ENCODE measurements at places on chromosomes 12 and 14.

- no peak for DNase-seq
These were observed 25.0 kb downstream of the GALNT8 start for GRCh38 chr12:4745249-4745648.

DNA sequence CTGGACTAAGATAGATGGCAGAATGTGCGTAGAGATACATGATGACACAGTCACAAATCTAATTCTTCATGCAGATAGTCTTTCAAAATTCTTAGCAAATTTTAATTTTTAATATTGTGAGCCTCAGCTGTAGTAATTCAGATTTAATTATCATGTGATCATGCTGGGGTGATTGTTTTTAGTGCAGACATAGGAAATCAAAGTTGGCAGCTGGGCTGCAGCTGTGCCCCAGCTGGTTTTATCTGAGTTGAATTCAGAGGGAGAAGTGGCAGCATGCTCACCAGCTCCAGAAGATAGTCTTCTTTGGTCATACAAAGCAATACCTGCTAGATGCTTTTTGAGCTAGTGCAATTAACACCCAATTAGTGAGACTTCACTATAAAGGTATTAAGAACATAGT is 292.9 kb downstream of the RAD51B start:
- DNase-seq, result no peak

DNA sequence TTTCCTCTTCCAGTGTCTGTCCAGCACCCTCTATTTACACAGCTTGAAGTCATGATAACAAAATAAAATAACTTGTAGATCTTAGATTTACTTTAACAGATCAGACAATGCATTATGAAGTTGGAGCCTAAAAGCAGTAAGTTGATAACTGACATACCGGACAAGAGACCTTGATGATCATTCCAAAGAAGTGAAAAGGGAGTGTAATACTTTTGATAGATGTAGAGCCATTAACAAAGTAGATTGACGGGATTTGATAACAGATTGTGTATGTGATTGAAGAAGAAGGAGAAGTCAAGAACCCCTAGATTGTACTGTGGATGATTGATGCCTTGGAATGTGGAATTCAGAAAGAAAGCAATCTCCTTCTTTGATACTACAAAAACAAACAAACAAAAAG is 403.8 kb upstream of the MGAT4C start:
- no peak for DNase-seq

GRCh38 chr14:46488374-46488773 is 163.2 kb downstream of the RPL10L start:
- no peak for DNase-seq

- no peak for DNase-seq
These were observed 845.4 kb downstream of the VRK1 start for GRCh38 chr14:97642631-97643030.

DNA sequence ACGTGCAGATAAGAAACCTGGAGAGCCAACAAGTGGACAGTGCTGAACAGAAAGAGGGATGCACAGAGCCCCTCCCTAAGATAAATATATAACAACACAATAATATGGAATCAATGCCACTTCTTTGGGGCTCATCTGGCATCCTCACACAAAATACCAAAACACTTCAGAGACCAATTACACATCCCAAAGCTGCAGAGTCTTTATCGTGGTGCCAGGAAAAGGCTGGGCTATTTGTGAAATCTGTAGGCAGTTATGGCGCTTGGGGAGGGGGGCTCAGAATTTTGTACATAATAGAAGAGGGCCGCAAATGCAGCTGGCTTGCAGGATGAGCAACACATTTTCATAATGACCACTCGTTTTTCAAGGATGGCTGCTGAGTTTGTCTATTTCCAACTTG is 160.4 kb upstream of the NOS1 start:
- no peak for DNase-seq

GRCh38 chr12:78490861-78491260 is 373.7 kb upstream of the SYT1 start:
- DNase-seq, result no peak

GRCh38 chr12:113794774-113795173 is 171.4 kb downstream of the RBM19 start:
- no peak for DNase-seq

DNA sequence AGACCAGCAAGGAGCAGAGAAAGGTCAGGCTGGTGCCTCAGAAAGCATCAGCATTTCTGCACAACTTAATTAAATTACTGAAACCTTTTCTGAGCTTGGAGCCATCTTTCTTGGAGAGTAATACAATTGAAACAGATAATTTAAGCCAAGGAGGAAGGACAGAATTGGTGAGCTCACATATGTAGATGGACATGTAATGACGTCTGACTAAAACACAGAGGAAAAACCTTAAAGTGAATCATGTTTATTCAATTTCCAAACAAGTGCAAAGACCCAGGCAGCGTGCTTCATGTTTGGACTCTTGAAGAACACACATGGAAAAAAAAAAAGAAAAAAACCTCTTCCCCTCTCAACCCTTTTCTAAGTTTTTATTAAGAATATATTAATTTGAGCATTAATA is 19.0 kb downstream of the SUSD6 start:
- no peak for DNase-seq

- DNase-seq, result no peak
These were observed 78.6 kb downstream of the NT5DC3 start for GRCh38 chr12:103762473-103762872.

DNA sequence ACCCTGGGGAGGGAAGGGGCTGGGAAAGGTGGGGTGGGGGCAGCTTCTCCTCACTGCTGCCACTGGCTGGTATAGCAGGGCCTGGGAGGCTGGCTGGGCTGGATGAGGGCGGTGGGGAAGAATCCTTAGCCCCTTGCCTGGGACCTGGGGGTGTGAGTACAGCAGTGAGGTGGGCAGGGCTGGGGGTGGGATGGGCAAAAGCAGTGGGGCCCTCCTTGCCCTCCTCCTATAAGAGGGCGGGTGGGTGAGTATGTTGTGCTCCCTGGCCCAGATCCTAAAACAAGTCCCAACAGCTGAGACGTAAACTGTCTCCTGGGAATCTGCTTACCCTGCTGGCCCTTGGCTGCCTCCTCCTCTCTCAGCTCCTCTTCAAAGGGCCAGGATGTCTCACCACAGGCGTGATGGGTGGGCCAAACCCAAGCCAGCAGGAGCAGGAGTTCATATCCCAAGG is 2.2 kb downstream of the NCKAP5L start:
- no peak for DNase-seq

DNA sequence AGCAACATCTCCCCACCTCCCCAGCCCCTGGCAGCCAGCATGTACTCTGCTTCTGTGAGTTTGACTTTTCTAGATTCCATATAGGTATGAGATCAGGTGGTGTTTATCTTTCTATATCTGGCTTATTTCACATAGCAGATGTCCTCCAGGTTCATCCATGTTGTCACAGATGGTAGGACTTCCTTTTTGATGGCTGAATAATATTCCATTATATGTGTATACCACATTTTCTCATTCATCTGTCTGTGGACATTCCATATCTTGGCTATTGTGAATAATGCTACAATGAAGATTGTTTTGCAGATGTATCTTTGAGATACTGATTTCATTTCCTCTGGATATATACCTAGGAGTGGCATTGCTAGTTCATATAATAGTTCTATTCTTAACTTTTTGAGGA is 18.4 kb downstream of the ALKBH2 start:
- no peak for DNase-seq

DNA sequence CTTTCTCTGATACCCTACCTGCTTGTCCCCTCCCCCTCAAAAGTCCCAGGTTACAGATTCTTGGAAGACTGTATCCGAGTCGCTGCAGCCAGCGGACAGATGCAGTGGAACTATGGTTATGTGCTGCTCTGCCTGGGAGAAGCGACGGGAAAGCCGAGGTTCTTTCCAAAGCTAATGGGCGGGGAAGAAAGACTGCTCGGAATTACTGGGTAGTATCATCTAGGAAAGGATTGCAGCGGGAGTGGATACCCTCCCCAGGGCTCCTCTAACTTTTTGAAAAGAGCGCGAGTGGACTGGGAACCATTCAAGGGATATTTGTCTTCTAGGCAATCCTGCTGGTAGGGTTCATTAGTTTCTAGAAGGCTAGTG is 1.4 kb downstream of the PTHLH start:
- DNase-seq, result no peak

DNA sequence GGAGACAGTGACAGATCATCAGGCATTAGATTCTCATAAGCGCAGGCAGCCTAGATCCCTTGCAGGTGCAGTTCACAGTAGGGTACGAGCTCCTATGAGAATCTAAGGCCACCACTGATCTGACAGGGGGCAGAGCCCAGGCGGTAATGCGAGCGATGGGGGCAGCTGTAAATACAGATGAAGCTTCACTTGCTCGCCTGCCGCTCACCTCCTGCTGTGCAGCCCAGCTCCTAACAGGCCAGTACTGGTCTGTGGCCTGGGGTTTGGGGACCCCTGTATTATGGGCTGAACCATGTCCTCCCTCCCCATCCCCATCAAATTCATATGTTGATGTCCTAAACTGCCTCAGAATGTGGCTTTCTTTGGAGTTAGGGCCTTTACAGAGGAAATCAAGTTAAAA is 63.2 kb downstream of the NOS1 start:
- DNase-seq, result no peak

GRCh38 chr12:68609998-68610369 is 715 bp upstream of the RAP1B start:
- DNase-seq, result peak; percentile 64

- no peak for DNase-seq
These were observed at the start of gene SIX1 for GRCh38 chr14:60648934-60649874. Gene SIX1, minus strand, starts transcription at chr14:60649477. Its CDS starts 288 bp downstream, at chr14:60649189.

DNA sequence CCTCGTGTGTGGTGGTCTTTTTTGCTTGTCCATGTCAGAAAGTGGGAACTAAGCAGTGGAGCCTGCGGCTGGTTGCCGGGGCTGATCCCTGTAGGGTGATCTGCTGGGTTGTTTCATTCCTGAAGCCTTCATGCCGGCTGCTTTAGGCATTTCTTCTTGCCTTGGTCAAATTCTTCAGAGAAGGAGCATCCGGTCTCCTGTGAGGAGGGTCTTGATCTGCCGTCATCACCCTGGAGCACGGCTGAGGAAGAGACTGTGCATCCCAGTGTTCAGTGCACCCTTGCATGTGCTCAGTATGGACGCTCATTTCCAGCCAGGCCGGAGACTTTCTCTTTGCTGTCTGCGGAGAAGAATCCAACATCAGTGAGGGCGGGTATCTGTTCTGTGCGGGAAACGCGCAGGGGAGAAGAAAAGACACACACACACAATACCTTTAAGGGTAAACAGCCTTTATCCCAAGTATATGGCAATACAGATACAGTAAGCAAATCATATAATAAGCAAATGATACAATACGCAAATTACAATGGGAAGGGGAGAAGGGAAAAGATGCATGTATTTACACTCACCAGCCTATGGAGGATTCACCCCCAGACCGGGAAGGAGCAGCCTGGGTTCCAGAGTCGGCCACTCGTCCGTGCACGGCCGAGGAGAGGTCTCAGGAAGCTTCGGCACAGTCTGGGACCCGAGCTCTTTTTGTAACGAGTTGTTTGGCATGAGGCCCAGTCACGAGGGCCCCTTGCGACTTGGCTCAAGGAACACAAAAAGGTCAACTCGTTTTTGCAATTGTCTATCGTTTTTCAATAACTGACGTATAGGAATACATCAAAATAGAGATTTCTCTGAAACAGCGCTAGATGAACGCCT is 1366.8 kb upstream of the TMEM132C start:
- no peak for DNase-seq

DNA sequence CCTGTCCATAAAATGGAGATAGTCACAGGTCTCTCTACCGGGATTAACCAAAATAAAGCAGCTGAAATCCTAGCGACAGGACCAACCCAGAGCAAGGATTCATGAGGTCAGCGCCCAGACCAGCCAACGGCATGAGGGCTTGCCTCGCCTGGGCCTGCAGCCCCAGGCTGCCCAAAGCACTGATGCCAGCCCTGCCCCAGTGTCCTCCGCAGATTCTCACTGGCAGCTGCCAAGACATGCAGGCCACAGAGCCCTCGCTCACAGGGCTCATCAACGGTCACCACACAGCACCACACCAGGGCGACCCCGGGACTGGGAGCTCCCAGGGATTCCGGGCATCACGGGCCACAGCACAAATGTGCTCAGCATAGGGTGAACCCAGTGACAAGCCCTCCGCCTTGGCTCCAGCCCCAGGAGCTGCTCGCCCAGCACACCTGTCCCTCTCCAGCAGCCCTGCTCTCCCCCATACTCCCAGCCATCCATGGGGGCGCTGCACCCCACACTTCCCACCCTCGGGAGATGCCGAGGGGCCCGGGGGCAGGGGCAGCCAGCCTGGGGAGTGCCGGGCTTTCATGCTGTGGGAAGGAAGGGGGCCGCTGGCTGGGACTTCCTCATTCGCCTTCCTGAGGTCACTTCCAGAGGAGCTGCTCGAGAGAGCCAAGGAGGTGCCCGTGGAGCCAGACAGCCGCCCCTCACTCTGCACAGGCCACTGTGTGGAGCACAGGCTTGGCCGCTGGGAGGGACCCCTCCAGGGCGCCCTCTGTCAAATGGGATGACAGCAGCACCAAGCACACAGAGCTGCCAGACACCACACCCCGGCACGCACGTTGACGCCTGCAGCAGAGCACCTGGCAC is 14.1 kb downstream of the RAB35 start:
- no peak for DNase-seq

DNA sequence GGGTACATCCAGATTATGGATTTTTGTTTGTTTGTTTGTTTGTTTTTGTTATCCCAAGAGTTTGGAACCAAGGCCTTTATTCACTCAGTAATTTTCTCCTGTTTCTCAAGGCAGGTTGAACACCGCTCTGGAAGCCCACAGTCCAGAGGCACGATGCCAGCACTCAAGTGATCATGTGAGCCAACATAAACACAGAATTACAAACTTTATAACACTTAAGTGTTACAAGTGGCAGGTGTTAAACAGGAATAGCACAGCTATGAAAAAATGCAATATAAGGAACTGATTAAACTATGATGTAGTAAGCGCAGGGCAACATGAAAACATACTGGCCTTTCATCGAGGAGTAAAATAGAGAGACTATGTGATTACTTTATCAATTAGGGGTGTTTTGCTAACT is 1885.8 kb upstream of the SEL1L start:
- DNase-seq, result no peak

GRCh38 chr12:94873734-94874517 is 129.6 kb downstream of the NDUFA12 start:
- DNase-seq, result no peak

DNA sequence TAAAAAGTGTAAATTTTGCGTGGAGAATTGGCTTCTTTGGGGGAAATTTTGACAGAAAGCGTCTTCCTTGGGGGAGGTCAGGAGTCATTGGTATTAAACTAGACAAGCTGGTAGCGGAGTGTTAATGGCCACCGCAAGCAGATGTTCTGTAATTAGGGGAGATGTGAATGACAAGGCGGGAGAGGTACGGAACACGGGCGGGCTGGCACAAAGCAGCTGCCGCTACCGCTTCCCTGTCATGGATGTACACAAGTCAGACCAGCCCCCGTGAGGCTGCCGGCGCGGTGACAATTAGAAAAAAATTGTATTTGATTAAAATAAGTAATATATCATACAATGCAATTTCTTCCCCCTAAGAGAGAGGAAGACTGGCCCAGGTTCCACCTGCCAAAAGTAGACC is 501.6 kb downstream of the VRK1 start:
- no peak for DNase-seq

DNA sequence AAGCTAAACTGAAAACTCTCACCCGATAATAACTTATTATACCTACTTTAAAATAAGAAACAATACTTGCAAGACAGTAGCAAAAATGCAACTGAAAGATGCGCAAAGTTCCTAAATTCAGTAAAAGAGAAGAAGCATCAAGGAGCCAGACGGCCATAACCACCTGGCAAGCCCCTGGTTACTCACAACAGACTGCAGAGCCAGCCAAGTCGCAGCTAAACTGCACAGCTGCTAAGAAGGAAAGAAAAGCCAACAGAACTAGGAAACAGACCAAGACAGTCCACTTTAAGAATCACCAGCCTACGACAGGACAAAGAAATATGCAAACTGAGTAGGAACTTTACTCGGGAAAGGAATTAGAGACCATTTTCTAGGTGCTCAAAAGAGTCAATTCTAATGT is 127.9 kb downstream of the TMTC1 start:
- no peak for DNase-seq
